H7 (cell line): ENCODE measurements at places on chromosomes 3 and 15. TPM values are rescaled to one million over a fixed set of nuclear protein-coding genes. Genes with fewer than 3 reads are reported as not detected.

DNA sequence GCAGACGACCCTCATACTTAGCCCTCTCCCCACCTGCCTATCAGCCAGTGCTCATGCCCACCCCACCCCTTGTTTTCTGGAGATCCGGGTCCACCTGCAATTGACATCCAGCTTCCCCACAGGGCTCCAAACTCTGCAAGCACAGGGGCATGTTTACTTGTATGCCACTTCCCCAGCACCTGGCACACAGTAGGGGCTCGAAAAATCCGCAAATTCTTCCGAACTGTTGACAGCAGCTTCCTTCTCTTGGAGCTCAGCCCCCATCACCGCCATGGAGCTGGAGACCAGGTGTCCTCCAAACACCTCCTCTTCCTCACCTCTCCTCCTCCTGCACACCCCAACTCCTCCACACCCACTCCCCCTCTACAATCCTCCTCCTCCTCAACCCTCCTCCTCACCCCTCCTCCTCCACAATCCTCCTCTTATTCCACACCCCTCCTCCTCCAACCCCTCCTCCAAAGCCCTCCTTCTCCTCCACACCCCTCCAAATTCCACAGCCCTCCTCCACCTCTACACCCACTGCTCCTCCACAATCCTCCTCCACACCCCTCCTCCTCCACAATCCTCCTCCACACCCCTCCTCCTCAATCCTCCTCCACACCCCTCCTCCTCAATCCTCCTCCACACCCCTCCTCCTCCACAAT lies 70.4 kb upstream of the BLM start:
- no peak for DNase-seq

GRCh38 chr15:39016706-39017105 lies 452.1 kb upstream of the RASGRP1 start:
- no peak for DNase-seq

- peak; percentile 78 for DNase-seq
These were observed 1.4 kb downstream of the FEZF2 start for GRCh38 chr3:62371720-62372591.

- DNase-seq = no peak
These were observed 25.4 kb downstream of the SH3BP5 start for GRCh38 chr3:15306979-15307359.

DNA sequence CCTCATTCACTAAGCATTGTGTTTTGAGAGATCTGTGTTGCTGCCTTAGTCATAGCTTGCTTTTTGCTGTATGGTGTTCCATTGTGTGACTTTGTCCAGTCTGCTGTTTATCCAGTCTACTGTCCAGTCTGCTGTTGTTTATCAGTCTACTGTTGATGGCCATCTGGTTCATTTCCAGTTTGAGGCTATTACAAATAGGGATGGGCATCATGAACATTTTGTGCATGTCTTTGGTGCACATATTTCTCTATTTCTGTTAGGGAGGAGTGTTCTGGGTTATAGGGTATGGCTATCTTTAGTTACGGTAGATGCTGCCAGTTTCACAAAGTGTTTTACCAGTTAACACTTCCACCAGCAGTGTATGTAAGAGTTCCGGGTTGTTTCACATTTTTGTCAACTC lies 22.2 kb upstream of the CLEC3B start:
- DNase-seq = no peak

- no peak for DNase-seq
These were observed 119.3 kb downstream of the LRRK1 start for GRCh38 chr15:101038327-101039003.

INKA1 gene
- total RNA-seq = 2.3 and 6.5 TPM in 2 replicates

DNA sequence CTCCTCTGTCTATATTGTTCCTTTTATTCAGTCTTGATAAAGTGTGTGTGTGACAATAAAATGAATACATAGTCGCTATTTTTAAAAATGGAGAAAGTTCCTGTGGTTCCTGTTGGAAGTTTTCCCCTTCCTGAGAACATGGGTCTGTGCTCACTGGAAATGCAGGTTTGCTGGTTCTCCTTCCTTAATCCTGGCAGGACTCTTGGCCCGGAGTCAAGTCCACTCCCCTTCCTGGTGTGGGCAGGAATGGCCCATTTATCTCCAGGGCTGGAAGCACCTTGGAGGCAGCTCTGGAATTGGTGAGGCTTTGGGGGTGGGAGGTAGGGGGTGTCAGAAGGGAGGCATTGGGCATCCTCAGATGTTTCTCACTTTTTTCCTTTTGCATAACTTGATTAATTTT lies 30.1 kb downstream of the FOXL2 start:
- DNase-seq = no peak

GRCh38 chr3:35223632-35224394 lies 415.5 kb upstream of the ARPP21 start:
- DNase-seq = no peak

GRCh38 chr3:20844851-20845250 lies 658.8 kb upstream of the SGO1 start:
- DNase-seq = no peak

SI gene
- total RNA-seq = not detected in 2 replicates
